ENCODE measurements at places on chromosomes 12 and 14. TPM values are rescaled to one million over a fixed set of nuclear protein-coding genes. Genes with fewer than 3 reads are reported as not detected.

GRCh38 chr12:102521662-102522277 is 41.4 kb upstream of the IGF1 start:
- peaks cover 1% of the 10 kb centered on the region for H3K27me3 ChIP-seq
- H3K4me1 ChIP-seq: no peaks in the 10 kb centered on the region
- no peak for DNase-seq
- H3K36me3 ChIP-seq: no peaks in the 10 kb centered on the region
- H3K4me3 ChIP-seq: no peak overlapping the region

Gene CLSTN3
- total RNA-seq: 60.7 TPM

DNA sequence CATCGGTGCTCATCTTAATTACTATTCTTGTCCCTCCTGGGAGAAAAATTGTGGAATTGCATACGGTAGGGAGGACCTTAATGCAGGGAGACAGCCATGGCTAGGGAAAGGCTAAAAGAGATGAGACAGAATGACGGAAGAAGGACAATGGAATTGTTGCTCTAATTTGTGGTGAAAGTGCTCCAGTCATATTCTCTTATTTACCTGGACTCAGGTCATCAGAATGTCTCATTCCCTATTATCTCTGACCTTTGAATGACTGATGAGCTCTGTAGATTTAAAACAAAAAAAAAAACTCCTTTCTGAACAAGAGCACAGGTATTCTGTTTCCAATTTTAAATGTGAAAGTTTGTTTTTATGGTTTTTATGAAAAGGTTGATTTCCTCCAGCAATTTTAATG is 8.6 kb upstream of the EPS8 start:
- no peak overlapping the region for H3K4me3 ChIP-seq
- H3K27me3 ChIP-seq: peaks cover 24% of the 10 kb centered on the region
- H3K4me1 ChIP-seq: no peaks in the 10 kb centered on the region
- no peaks in the 10 kb centered on the region for H3K36me3 ChIP-seq
- no peak overlapping the region for H3K27ac ChIP-seq
- no peak for DNase-seq

DNA sequence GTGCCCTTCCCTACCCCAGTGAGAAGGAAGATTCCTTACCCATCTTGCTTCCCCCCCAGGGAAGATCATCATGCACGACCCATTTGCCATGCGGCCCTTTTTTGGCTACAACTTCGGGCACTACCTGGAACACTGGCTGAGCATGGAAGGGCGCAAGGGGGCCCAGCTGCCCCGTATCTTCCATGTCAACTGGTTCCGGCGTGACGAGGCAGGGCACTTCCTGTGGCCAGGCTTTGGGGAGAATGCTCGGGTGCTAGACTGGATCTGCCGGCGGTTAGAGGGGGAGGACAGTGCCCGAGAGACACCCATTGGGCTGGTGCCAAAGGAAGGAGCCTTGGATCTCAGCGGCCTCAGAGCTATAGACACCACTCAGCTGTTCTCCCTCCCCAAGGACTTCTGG is 9.3 kb downstream of the PCK2 start:
- DNase-seq: no peak
- peaks cover 55% of the 10 kb centered on the region for H3K36me3 ChIP-seq
- peaks cover 10% of the 10 kb centered on the region for H3K4me1 ChIP-seq

GRCh38 chr12:122368361-122369073 is 54.0 kb downstream of the CLIP1 start:
- peaks cover 19% of the 10 kb centered on the region for H3K4me1 ChIP-seq
- H3K27ac ChIP-seq: no peak overlapping the region
- no peak for DNase-seq
- no peaks in the 10 kb centered on the region for H3K27me3 ChIP-seq
- H3K36me3 ChIP-seq: peaks cover 37% of the 10 kb centered on the region

Gene DDN
- total RNA-seq: 0.60 TPM

Gene ORAI1
- total RNA-seq: 47.6 TPM

DNA sequence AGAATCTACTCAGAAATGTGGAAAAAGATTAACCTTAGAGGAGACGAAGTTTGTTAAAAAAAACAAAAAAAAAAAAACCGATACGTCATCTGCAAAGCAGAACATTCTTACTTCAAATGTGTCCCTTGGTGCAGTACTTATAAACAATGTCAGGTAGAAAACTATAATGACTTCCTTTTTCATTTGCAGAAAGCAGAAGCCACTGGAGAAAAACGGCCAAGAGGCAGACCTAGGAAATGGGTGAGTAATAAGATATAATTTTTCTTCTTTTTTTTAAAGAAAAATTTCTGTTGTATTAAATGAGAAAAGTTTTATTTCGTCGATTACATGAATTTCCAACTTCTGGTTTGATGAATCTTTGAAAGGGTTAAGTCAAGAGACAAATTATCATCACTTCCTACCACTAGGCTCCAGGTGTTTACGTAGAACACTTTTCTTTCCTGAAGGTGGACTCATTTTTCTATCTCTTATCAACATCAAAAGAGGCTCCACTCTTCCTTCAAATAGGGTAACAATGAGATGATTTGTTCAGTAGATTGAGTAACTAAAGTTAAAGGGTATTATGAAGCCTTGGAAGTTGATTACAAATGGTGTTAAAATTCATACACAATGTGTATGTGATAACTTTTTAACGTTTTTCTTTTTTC is 14.2 kb downstream of the HMGA2 start:
- peaks cover 21% of the 10 kb centered on the region for H3K27me3 ChIP-seq
- no peak overlapping the region for H3K27ac ChIP-seq
- no peaks in the 10 kb centered on the region for H3K4me1 ChIP-seq
- H3K36me3 ChIP-seq: no peaks in the 10 kb centered on the region
- DNase-seq: no peak

DNA sequence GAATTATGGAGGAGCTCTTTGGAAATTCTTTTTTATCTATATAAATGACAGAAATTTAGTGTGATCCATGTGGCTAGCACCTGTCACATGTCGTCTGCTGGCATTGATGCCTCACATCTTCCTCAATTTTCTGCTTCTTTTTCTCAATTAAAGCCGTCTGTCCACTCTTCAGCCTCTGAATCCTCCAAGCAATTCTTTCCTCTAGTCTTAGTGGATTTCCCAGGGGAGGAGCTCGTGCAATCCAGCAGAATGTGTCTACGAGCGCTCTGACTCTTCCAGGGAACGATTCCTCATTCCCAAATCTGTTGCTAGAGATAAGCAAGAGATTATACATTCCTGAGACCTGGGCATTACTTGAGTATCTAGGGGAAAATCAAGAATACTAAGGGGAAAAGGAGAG is 176.6 kb downstream of the EMP1 start:
- no peaks in the 10 kb centered on the region for H3K36me3 ChIP-seq
- H3K27me3 ChIP-seq: peaks cover 2% of the 10 kb centered on the region
- H3K4me3 ChIP-seq: no peak overlapping the region
- H3K4me1 ChIP-seq: no peaks in the 10 kb centered on the region
- no peak for DNase-seq

Gene ADGRD1
- 7.7 TPM for total RNA-seq

DNA sequence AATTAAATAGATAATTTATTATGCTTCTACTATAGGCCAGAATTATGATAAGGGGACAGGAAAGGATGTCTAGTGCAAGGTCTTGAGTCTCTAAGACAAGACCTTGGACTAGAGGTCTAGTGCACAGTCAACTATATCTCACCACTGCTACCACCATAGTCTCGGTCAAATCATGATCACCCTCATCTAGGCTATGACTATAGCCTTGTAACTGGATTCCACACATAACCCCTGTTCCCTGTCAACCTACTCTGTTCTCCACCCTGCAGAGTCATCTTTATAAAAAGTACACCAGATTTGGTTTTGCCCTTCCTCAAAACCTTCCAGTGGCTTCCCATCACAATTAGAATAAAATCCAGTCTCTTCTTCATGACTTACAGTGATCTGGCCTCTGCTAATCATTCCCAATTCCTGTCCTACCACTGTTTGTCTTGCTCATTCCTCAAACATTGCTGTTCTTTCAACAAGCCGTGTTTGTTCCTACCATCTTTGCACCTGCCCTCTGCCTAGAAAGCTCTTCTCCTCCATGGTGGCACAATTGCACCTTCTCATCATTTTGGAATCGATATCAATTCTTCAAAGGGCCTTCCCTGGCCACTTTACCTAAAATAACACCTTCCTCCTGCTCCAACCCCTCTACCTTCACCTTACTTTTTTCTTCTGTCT is 169.4 kb downstream of the FOXN3 start:
- H3K4me1 ChIP-seq: peaks cover 7% of the 10 kb centered on the region
- peaks cover 35% of the 10 kb centered on the region for H3K36me3 ChIP-seq
- no peak overlapping the region for H3K27ac ChIP-seq

- no peak for DNase-seq
- H3K36me3 ChIP-seq: no peaks in the 10 kb centered on the region
- H3K27me3 ChIP-seq: peaks cover 46% of the 10 kb centered on the region
- H3K4me1 ChIP-seq: no peaks in the 10 kb centered on the region
- H3K27ac ChIP-seq: no peak overlapping the region
Measured at GRCh38 chr14:54803926-54804537, 98.6 kb downstream of the GCH1 start.

- peaks cover 35% of the 10 kb centered on the region for H3K36me3 ChIP-seq
- no peaks in the 10 kb centered on the region for H3K27me3 ChIP-seq
- DNase-seq: no peak
- H3K4me3 ChIP-seq: peak overlapping the region; percentile 97
- H3K27ac ChIP-seq: peak overlapping the region; percentile 88
Measured at GRCh38 chr14:20332431-20332787, 670 bp downstream of the CCNB1IP1 start.

GRCh38 chr12:49716553-49716952 is 9.3 kb upstream of the FMNL3 start:
- no peak overlapping the region for H3K4me3 ChIP-seq
- H3K27me3 ChIP-seq: peaks cover 35% of the 10 kb centered on the region

Gene MYF5
- not detected for total RNA-seq
